Prostate gland (tissue), 2 donors: ENCODE measurements at places on chromosomes 5 and 9. TPM values are rescaled to one million over a fixed set of nuclear protein-coding genes. Genes with fewer than 3 reads are reported as not detected.

Gene CCDC152
- total RNA-seq = 0.36 TPM

- no peaks in the 10 kb centered on the region for H3K36me3 ChIP-seq
- no peaks in the 10 kb centered on the region for H3K4me1 ChIP-seq
- no peak for DNase-seq
- no peak overlapping the region for H3K4me3 ChIP-seq
- H3K27me3 ChIP-seq = no peaks in the 10 kb centered on the region
- H3K27ac ChIP-seq = no peak overlapping the region
These were observed 46.8 kb upstream of the NXNL2 start for GRCh38 chr9:88488166-88488565.

DNA sequence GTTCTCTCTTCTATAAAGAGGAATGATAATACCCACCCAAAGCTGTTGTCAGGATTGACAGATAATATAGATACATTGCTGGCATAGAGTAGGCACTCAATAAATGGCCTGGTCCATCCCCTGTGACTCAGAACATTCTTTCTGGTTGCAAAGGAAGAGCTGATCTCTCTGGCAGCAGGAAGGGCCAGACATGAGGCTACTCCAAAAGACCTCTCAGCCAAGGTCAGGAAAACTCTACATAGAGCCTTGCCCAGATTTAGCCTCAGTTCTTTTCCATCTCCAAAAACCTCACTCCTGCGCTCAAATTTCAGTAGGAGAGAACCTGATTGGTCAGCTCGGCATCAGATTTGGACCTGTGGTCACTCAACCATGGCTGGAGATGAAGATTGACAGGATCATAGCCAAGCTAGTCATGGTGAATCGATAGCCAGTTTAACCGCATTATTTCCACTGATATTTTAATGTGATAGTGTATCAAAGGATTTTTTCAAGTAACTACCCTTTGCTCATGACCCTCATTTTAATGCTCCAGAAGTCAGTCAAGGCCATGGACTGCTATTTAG lies 319.6 kb downstream of the DRD1 start:
- H3K4me1 ChIP-seq = no peaks in the 10 kb centered on the region
- H3K36me3 ChIP-seq = no peaks in the 10 kb centered on the region

- H3K4me1 ChIP-seq = no peaks in the 10 kb centered on the region
- no peak overlapping the region for H3K4me3 ChIP-seq
- H3K27me3 ChIP-seq = no peaks in the 10 kb centered on the region
These were observed 31.4 kb upstream of the SPTLC1 start for GRCh38 chr9:92146610-92147009.
